ENCODE measurements at places on chromosomes 13 and 19. TPM values are rescaled to one million over a fixed set of nuclear protein-coding genes. Genes with fewer than 3 reads are reported as not detected.
A peak's percentile ranks its signal among the peaks of the same experiment; 100 is the strongest.

DNA sequence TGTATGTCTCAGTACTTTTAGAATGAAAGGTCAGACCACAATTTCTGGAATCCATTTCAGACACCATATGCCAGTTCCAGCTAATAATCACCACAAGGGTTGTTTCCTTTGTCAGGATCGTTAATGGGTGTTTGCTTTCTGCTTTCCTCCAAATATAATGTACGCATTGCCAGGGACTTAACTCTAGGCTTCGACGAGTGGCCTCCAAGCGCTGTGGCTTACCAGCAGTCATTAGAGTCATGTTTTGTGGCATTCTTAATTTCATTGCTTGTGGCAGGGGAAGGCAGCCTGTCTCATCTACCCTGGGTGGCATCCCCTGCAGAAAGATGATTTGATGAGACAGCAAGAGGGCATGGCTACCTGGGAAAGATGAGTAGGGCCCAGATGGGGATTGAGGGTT lies 22.5 kb downstream of the SAFB start:
- no peak for DNase-seq
- no peak overlapping the region for H3K27ac ChIP-seq
- peaks cover 80% of the 10 kb centered on the region for H3K36me3 ChIP-seq
- H3K4me1 ChIP-seq: no peaks in the 10 kb centered on the region
- no peak overlapping the region for H3K4me3 ChIP-seq
- no peaks in the 10 kb centered on the region for H3K27me3 ChIP-seq

GRCh38 chr13:74530011-74530410 lies 395.8 kb upstream of the KLF12 start:
- H3K27ac ChIP-seq: no peak overlapping the region
- H3K4me1 ChIP-seq: no peaks in the 10 kb centered on the region
- DNase-seq: no peak

GRCh38 chr19:55149078-55150003 lies at the start of gene TNNT1:
TSS of gene TNNT1 (minus strand) at chr19:55149206. CDS start at chr19:55147157, 2,049 bp downstream.
- H3K27me3 ChIP-seq: peaks cover 12% of the 10 kb centered on the region
- no peak within 1 kb of the TSS for H3K27ac ChIP-seq

DNA sequence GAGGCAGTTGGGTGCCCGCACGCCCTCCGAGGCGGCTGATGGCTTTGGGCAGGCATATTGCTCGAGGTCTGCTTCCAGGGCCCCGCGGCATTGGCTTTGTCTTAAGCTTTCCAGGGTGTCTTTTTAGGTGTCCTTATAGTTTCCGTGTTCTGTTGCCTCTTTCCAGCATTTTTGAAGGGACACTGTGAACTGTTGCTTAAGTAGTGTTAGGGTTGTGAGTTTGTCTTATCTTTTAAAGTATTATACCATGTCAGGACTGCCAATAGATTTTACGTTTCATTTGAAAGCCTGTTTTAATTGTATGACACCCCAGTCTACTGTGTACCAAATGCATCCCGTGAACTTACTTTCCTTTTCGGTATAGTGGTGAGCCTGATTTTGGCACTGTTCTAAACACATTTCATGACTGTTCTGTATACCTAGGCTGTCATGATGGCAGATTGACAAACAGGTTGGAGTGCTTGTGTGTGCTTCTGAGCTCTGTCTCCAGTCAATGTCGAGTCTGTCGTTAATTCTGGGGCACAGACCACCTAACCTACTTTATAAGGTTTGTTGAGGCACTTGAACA lies 656 bp downstream of the PCCA start:
- no peaks in the 10 kb centered on the region for H3K36me3 ChIP-seq
- peaks cover 8% of the 10 kb centered on the region for H3K4me1 ChIP-seq
- H3K27me3 ChIP-seq: no peaks in the 10 kb centered on the region
- no peak for DNase-seq
- H3K4me3 ChIP-seq: peak overlapping the region; percentile 96

DNA sequence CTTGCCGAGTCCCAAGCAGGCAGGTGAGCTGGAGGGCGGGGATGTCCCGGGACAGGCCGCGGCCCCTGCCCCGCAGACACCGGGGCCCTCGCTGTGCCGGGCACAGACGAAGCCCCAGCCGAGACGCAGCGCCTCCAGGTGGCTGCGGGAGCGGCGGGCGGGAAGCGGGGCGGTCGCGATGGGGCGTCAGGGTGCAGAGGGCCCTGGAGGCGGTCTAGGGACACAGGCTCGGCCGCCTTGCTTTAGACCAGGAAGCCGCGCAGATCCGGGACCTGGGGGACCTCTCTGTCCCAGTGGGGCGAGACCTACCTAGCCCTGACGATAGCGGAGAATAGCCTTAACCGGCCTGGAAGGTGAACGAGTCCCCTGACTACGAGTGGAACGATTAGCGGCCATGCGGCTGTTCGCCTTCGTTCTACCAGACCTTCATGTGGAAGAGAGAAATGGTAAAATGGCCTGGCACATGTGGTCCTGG lies 4.2 kb upstream of the ZNF564 start:
- no peak overlapping the region for H3K27ac ChIP-seq
- no peak for DNase-seq
- no peaks in the 10 kb centered on the region for H3K36me3 ChIP-seq
- H3K27me3 ChIP-seq: no peaks in the 10 kb centered on the region
- no peak overlapping the region for H3K4me3 ChIP-seq

DNA sequence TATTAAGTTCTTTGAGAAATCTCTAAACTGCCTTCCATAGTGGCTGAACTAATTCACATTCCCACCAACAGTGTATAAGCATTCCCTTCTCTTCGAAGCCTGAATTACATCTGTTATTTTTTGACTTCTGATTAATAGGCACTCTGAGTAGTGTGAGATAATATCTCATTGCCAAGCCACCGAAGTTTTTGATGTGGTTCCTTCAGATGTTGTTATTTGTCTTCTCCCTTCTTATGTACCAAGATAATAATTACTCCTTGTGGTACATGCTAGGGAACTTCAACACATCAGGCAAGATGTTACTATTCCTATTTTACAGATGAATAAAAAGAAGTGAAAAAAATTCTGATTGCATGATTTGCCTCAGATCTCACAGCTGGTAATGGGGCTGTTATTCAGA lies 70.9 kb downstream of the KCTD12 start:
- no peak overlapping the region for H3K4me3 ChIP-seq
- no peaks in the 10 kb centered on the region for H3K36me3 ChIP-seq
- no peak for DNase-seq
- H3K27me3 ChIP-seq: no peaks in the 10 kb centered on the region
- H3K27ac ChIP-seq: no peak overlapping the region
- no peaks in the 10 kb centered on the region for H3K4me1 ChIP-seq

DNA sequence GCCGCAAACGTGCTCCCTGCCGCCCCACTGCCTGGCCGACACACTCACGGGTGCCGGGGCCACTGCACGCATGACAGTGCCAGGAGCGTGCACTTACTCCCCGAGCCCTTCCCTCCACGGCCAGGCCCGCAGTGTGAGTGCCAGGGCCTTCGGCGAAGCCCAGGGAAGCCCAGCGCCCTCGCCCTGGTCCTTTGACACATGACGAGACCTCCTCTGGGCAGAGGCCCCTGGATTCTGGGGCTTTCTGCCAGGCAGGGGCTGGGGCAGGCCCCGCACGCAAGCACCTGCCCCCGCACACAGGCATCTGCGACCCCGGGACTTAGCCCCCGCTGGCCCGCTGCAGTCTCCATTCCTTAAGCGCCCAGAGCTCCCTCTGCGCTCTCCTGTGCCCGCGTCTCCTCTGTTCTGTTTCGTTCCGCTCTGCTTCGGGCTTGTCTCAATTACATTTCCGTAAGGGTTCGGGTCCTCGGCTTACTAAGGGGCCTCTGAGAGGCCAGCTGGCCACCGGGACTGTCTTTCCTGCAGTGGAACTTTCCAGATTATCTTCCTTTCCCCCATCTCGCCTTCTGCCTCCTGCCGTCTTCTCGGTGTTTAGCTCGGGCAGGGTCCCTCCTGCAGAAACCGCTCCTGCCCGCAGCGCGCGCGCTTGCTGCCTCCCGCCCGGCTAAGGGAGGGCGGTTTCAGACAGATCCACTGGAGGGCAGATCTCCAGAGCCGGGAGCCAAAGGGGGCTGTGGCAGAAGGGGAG lies 98.8 kb downstream of the ING1 start:
- no peaks in the 10 kb centered on the region for H3K36me3 ChIP-seq
- H3K27me3 ChIP-seq: no peaks in the 10 kb centered on the region
- peaks cover 6% of the 10 kb centered on the region for H3K4me1 ChIP-seq
- H3K4me3 ChIP-seq: peak overlapping the region; percentile 49
- DNase-seq: no peak

DNA sequence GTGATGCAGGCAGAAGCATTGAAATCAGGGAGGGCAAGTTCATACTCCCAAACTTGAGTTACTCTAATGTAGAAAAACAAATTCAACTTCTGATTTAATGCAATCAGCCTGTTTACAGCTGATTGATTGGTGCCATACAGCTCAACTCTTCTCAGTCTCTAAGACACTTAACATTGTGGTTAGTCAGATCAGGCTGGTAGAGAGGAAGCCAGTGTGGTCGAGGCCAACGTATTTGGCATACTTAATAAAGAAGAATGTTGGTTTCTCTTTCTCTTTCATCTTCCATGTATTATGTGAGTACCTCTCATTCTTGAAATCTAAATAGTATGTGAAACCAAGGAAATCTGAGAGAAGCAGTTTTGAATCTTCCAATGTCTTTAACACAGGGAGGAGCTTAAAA lies 255.0 kb upstream of the SLITRK1 start:
- no peaks in the 10 kb centered on the region for H3K27me3 ChIP-seq
- no peaks in the 10 kb centered on the region for H3K4me1 ChIP-seq
- H3K27ac ChIP-seq: no peak overlapping the region
- H3K4me3 ChIP-seq: no peak overlapping the region
- DNase-seq: no peak
- no peaks in the 10 kb centered on the region for H3K36me3 ChIP-seq

- H3K4me3 ChIP-seq: no peak overlapping the region
- no peaks in the 10 kb centered on the region for H3K36me3 ChIP-seq
- H3K27ac ChIP-seq: no peak overlapping the region
- H3K27me3 ChIP-seq: no peaks in the 10 kb centered on the region
- no peaks in the 10 kb centered on the region for H3K4me1 ChIP-seq
Measured at GRCh38 chr13:63631006-63631405, 2215.4 kb upstream of the PCDH20 start.

DNA sequence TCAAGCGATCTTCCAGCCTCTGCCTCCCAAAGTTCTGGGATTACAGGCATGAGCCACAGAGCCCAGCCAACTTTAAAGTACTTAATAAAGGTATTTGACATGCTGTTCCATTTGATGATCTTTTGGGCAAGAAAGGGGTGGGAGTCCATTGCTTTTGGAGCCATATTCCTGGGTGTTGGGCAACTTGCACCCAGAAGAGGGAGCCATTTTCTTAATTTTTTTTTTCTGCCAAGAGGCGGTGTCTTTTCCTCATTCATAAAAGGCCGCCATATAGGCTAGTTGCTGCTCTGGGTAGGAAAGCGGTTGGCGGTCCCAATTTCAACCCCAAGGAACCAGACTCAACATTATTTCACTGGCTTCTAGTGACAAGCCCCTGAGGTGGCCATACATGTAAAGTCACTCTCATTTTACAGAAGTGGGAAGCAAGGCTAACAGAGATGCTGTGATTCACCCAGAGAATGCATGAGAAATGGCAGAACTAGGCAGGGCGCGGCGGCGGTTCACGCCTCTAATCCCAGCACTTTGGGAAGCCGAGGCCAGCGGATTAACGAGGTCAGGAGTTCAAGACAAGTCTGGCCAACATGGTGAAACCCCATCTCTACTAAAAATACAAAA lies 139.6 kb downstream of the CACNA1A start:
- DNase-seq: no peak
- H3K4me1 ChIP-seq: no peaks in the 10 kb centered on the region
- no peak overlapping the region for H3K27ac ChIP-seq
- no peaks in the 10 kb centered on the region for H3K27me3 ChIP-seq

DNA sequence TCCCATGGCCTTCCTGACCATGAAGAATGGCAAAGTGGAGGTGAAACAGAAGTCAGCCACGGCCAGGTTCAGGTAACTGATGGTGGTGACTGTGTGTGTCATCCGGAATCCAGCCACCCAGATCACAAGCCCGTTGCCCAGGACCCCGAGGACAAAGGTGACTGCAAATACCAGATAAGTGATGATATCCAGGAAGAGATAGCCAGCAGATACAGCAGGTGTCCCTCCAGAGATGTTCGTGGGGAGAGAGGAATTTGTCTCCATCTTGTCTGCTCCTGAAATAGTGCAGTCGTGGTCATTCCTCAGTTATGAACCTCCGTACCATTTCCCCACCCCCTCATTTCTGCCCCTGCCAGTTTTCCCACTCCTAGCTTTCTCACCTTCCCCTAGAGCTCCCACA lies 4.9 kb downstream of the FPR1 start:
- no peak for DNase-seq
- no peak overlapping the region for H3K4me3 ChIP-seq
- no peaks in the 10 kb centered on the region for H3K4me1 ChIP-seq
- H3K27ac ChIP-seq: no peak overlapping the region

DNA sequence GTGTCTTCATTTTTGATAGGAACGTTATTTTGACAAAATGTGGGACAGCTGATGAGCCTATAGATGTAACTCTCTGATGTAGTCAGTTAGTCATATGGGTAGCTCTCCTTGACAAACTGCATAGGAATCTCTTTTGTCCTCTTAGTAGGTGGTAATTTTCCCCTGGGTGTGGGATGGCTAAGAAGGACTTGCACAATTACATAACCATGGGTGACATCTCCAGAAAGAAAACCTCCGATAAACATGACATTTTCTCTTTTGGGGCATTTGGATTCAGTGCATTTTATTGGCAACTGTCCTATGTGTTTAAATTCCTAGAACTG lies 41.8 kb downstream of the IGFL3 start:
- no peak overlapping the region for H3K27ac ChIP-seq
- no peak overlapping the region for H3K4me3 ChIP-seq
- H3K36me3 ChIP-seq: no peaks in the 10 kb centered on the region
- no peaks in the 10 kb centered on the region for H3K4me1 ChIP-seq
- peaks cover 3% of the 10 kb centered on the region for H3K27me3 ChIP-seq
- no peak for DNase-seq

GRCh38 chr13:26216042-26216441 lies 6.1 kb downstream of the RNF6 start:
- H3K36me3 ChIP-seq: peaks cover 74% of the 10 kb centered on the region
- no peak overlapping the region for H3K27ac ChIP-seq
- peaks cover 12% of the 10 kb centered on the region for H3K4me1 ChIP-seq
- no peak overlapping the region for H3K4me3 ChIP-seq
- no peaks in the 10 kb centered on the region for H3K27me3 ChIP-seq

DNA sequence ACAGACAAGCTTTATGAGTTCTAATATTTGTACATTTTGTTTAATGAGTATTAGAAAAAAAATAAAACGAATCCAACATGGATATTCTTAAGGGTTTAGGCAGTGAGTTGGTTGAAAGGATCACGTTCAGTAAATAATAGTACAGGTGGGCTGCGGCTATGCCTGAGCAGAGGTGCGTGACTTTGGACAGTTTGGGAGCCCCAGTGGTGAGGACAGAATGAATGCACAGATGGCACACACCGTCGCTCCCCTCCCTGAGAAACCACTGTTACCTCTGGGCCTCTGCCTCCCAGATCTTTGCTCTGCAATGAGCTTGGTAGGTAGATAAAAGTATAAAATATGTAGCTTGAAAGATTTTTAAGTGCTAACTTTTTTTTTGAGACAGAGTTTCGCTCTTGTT lies 153.3 kb downstream of the SIPA1L3 start:
- no peaks in the 10 kb centered on the region for H3K36me3 ChIP-seq
- DNase-seq: no peak
- H3K27ac ChIP-seq: no peak overlapping the region
- H3K4me3 ChIP-seq: no peak overlapping the region
- no peaks in the 10 kb centered on the region for H3K4me1 ChIP-seq

GRCh38 chr19:16914421-16914820 lies 25.6 kb downstream of the F2RL3 start:
- no peaks in the 10 kb centered on the region for H3K4me1 ChIP-seq
- no peaks in the 10 kb centered on the region for H3K36me3 ChIP-seq
- no peak overlapping the region for H3K4me3 ChIP-seq
- no peak overlapping the region for H3K27ac ChIP-seq
- no peak for DNase-seq
- no peaks in the 10 kb centered on the region for H3K27me3 ChIP-seq

The GIPR gene
- total RNA-seq: not detected
